ENCODE measurements at places on chromosomes 6 and 20. TPM values are rescaled to one million over a fixed set of nuclear protein-coding genes. Genes with fewer than 3 reads are reported as not detected.

- H3K36me3 ChIP-seq, result no peaks in the 10 kb centered on the region
Observed at GRCh38 chr6:33824461-33825154, 20.8 kb upstream of the MLN start.

GRCh38 chr6:158293122-158293521 is 19.1 kb upstream of the TULP4 start:
- H3K27ac ChIP-seq, result no peak overlapping the region
- peaks cover 4% of the 10 kb centered on the region for H3K4me1 ChIP-seq
- no peaks in the 10 kb centered on the region for H3K27me3 ChIP-seq
- no peaks in the 10 kb centered on the region for H3K36me3 ChIP-seq

- H3K4me1 ChIP-seq, result no peaks in the 10 kb centered on the region
- no peak for DNase-seq
- H3K27ac ChIP-seq, result no peak overlapping the region
- no peaks in the 10 kb centered on the region for H3K36me3 ChIP-seq
- H3K27me3 ChIP-seq, result no peaks in the 10 kb centered on the region
- no peak overlapping the region for H3K4me3 ChIP-seq
Observed at GRCh38 chr6:71194724-71195123, 93.9 kb upstream of the OGFRL1 start.

DNA sequence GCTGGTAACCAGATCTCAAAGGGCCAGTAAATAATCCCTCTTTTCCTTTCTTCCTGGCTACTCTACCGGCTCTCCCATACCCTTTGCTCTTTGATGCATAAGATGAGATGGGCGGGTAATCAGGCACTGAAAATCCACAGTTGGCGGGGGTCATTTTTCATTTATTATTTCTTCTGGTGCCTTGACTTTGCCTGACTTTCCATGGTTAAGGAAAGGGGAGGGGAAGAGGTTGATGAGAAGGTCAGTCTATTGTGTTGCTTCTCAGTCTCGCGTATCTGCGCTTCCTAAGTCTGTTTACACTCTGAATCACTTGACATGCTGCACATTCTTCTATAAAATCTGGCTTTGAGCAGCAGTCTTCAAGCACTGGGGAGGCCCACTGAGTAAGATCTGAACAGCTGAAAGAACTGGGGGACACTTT is 121.1 kb upstream of the HDGFL1 start:
- no peak overlapping the region for H3K27ac ChIP-seq
- H3K27me3 ChIP-seq, result peaks cover 3% of the 10 kb centered on the region
- H3K4me1 ChIP-seq, result peaks cover 5% of the 10 kb centered on the region
- no peak for DNase-seq
- H3K4me3 ChIP-seq, result no peak overlapping the region
- H3K36me3 ChIP-seq, result no peaks in the 10 kb centered on the region

- H3K27ac ChIP-seq, result peak within 1 kb of the TSS; percentile 91
- no peaks in the 10 kb centered on the region for H3K27me3 ChIP-seq
- H3K4me1 ChIP-seq, result no peaks in the 10 kb centered on the region
- DNase-seq, result peak; percentile 98
Observed at GRCh38 chr20:34558320-34559218, at the start of gene MAP1LC3A. TSS of gene MAP1LC3A (plus strand) at chr20:34558718. CDS start at chr20:34558869, 151 bp downstream.

DNA sequence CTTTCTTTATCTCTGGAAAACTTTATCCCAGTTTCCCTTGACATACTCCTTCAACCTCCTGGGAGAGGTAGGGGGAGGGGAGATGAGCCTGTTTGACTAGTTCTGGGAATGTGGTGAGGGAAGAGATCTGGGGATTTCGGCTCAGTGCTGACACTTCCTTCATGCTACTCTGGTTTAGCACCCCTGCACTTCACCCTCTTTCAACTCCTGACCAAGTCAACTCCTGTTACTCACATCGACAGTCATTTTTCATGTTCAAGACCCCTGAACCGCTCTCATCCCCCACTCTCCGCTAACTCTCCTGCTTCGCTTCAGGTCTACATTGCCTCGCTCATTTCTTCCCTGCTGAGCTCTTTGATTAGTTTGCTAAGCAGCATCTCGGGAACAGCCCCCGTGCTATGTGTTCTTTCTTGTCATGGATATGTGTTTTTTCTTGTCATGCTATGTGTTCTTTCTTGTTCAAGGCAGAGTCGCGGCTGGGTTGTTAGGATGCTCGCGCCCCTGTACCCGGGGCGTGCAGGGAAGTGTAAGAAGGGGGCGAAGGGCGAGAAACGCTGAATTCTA is 16.6 kb upstream of the TRIM27 start:
- H3K4me1 ChIP-seq, result peaks cover 2% of the 10 kb centered on the region
- no peaks in the 10 kb centered on the region for H3K27me3 ChIP-seq
- DNase-seq, result peak; percentile 42
- H3K4me3 ChIP-seq, result peak overlapping the region; percentile 67

GRCh38 chr6:150723857-150724256 is 124.2 kb downstream of the PLEKHG1 start:
- H3K36me3 ChIP-seq, result no peaks in the 10 kb centered on the region
- no peaks in the 10 kb centered on the region for H3K27me3 ChIP-seq

GRCh38 chr6:51585264-51585663 is 502.1 kb downstream of the PKHD1 start:
- H3K36me3 ChIP-seq, result no peaks in the 10 kb centered on the region
- no peak for DNase-seq

DNA sequence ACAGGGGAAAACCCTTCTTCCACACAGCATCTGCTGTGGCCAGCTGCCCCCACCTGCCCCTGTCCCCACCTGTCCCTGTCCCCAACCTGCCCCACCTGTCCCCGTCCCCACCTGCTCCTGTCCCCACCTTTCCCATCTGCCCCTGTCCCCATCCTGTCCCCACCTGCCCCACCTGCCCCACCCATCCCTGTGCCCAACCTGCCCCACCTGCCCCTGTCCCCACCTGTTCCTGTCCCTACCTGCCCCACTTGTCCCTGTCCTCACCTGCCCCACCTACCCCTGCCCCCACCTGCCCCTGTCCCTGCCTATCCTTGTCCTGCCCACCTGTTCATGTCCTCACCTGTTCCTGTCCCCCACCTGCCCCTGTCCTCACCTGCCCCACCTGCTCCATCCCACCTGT is 6.4 kb upstream of the MYT1 start:
- no peaks in the 10 kb centered on the region for H3K4me1 ChIP-seq
- H3K27me3 ChIP-seq, result no peaks in the 10 kb centered on the region
- DNase-seq, result no peak
- H3K27ac ChIP-seq, result no peak overlapping the region
- H3K4me3 ChIP-seq, result no peak overlapping the region

DNA sequence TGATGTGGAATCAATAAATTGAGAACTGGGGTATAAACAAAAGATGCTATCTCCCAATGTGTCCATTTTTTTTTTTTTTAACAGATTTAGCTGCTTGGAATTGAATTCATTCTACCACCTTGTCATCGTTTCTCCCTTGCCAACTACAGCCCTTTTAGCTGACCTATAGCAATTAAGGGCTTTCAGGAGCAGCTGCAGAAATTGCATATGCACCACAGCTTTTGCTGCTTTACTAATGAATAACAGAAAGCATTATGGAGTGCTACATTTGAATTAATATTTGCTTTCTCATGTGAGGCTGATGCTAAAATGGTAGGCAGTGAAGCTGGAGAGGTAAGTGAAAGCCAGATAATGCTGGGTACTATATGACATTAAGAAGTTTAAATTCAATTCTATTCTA is 5.7 kb downstream of the SESN1 start:
- H3K36me3 ChIP-seq, result no peaks in the 10 kb centered on the region
- no peaks in the 10 kb centered on the region for H3K27me3 ChIP-seq
- H3K4me3 ChIP-seq, result no peak overlapping the region
- no peak for DNase-seq

GRCh38 chr6:38517005-38517404 is 122.7 kb downstream of the BTBD9 start:
- no peaks in the 10 kb centered on the region for H3K27me3 ChIP-seq
- peaks cover 6% of the 10 kb centered on the region for H3K4me1 ChIP-seq
- no peaks in the 10 kb centered on the region for H3K36me3 ChIP-seq
- no peak for DNase-seq
- no peak overlapping the region for H3K4me3 ChIP-seq
- H3K27ac ChIP-seq, result no peak overlapping the region

- H3K27me3 ChIP-seq, result no peaks in the 10 kb centered on the region
- H3K4me3 ChIP-seq, result no peak overlapping the region
- peaks cover 2% of the 10 kb centered on the region for H3K4me1 ChIP-seq
- H3K36me3 ChIP-seq, result no peaks in the 10 kb centered on the region
- DNase-seq, result no peak
- no peak overlapping the region for H3K27ac ChIP-seq
Observed at GRCh38 chr20:56157530-56158203, 90.9 kb upstream of the MC3R start.

The TRIM40 gene
- not detected for polyA plus RNA-seq

The RAET1L gene
- polyA plus RNA-seq, result not detected

The TMEM151B gene
- polyA plus RNA-seq, result not detected

The TUBB1 gene
- 0.02 TPM for polyA plus RNA-seq

The MEP1A gene
- polyA plus RNA-seq, result 0.13 TPM

The PBOV1 gene
- not detected for polyA plus RNA-seq

The HCK gene
- polyA plus RNA-seq, result 3.4 TPM

The CLPSL1 gene
- not detected for polyA plus RNA-seq

All from ovary (tissue), 10 donors.